ENCODE measurements at places on chromosomes 5 and 9.

DNA sequence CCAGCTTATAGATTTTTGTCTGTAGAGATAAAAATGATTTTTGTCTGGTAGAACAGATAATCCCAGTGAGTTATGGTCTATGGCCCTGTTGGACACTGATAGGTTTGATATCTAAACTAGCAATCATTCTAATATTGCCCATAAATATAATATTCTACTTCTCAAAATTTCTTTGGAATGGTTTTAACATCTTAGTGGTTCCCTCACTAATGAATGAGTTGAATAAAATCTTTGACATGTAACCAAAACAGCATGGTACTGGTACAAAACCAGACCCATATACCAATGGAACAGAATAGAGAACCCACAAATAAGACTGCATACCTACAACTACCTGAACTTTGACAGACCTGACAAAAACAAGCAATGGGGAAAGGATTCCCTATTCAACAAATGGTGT, 219.7 kb downstream of the SEC61B start:
- DNase-seq, result no peak

- no peak for DNase-seq
Observed at GRCh38 chr9:33297432-33297831, 7.1 kb downstream of the NFX1 start.

- DNase-seq, result no peak
Observed at GRCh38 chr5:56638768-56639238, 176.5 kb upstream of the MAP3K1 start.

DNA sequence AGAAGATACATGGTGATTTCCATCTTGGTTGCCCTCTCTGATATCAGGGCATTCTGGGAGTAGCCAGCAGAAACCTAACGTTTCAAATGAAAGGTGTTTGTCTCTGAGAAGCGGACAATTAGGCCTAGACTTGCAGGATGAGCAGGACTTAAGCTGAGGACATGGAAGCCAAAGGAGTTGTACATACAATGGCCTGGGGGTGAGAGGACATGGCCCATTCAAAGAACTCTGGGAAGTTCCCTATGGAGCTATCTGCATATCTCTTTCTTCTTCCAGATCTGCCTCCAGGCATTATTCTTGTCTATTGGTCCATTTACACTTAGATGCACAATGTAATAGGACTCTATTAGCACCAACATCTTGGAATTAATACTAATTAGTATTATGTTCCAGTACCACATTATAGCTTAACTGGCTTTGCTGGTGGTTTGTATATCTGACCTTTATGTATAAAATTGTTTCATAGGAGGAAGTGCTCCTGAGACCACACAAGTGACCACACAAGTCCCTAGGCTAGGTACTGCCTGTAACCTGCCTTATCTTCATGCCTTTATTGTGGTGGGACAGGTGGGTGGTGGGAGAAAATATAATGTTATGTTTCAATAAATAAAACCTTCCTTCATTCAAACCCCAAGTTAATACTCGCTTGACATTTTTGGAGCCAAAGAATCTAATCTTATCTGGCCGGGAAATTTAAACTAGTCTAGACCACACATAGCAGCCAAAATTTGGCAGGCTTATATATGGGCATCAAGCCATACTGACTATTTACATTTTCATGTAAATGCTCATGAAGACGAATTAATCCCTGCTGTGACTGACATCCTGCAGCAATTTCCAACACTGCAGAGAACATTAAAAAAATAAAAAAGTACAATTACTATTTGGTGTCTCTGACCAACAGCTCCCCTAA, 52.1 kb upstream of the EQTN start:
- no peak for DNase-seq

GRCh38 chr5:135645336-135646180, 66.8 kb upstream of the CXCL14 start:
- no peak for DNase-seq

DNA sequence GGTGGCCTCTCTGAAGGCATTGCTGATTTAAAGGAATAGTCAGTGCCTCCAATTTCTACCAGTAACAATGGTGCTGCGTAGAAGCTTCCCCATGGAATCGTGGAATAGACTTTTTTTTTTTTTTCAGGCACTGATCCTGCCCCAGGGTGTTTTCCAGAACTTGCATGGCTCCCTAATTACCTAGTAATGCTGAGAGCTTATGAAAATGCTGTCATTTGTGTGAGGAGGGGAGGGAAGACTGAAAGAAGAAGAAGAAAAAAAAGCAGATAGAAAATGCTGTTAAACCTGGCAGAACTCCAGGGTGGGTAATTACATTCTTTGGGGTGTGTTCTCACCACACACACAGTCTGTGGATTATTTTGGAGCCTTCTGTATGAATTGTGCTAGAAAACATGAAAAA, 4.8 kb upstream of the GRIA1 start:
- DNase-seq, result no peak

- no peak for DNase-seq
Observed at GRCh38 chr9:70932097-70932496, 189.3 kb downstream of the TRPM3 start.

DNA sequence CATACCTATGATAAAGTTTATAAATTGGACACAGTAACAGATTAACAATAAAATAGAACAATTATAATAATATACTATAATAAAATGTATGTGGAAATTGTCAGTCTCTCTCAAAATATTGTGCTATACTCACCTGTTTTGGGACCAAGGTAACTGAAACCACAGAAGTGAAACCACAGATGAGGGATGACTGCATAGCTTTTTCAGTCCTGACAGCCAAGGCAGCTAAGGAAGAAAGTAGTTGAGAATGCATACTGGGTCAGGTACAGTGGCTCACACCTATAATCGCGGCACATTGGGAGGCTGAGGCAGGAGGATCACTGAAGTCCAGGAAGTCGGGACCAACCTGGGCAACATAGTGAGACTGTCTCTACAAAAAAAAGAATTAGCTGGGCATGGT, 8.9 kb downstream of the SRP19 start:
- DNase-seq, result no peak

- DNase-seq, result no peak
Observed at GRCh38 chr5:138032572-138033385, at the start of gene FAM13B. Gene FAM13B (minus strand): TSS chr5:138033079. CDS start chr5:138019111, 13,968 bp downstream.

DNA sequence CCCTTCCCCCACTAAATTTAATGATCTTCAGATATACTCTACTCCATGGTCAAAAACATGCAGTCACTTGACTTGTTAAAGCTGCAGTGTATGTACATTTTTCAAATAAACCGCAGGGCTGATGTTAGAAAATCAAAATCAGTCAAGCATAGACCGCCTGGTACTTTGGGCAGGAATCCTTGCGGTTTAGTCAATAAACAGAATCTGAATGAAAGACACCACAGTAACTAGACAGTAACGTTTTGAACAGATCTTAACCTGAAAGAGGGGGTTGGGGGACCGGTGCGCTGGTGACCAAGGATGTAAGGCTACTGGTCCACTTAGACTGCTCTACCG, 188.8 kb downstream of the BNC2 start:
- no peak for DNase-seq

DNA sequence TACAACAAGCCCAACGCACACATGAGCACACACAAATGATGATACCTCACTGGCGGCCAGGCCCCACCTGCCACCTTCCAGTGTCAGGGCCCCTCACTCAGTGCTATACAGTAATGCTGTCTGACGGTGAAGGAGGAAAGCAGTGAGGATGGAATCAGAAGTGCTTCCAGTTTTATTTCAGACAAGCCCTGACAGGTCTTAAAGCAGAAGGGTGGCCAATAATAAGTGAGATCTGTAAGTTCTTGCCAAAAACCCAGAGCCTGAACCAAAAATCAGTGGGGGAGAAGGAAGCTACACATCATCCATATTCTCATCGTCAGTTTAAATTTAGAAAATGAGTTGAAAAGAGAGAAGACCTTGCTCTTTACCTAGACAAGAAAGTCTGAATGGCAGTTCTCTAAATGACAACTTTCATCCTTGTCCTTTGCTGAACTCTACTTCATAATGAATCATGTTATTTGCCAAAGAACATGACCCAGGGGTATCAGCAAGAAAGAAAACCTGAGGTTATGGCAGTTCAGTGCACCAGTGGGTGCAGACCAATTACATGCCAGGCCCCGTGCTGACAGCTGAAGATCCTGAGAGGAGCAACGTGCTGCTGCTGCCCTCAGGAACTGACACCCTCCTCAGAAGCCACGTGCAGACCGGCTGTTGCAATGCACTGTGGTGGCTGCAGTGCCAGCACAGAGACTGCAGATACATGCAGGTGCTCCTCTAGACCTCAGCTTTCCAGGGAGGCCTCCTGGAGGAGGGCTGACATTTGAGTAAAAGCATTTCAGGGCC, 118.7 kb downstream of the DROSHA start:
- DNase-seq, result no peak

GRCh38 chr5:177364159-177364962, 6.6 kb downstream of the RGS14 start:
- no peak for DNase-seq

Data from AG09319 (cell line).